ENCODE measurements at places on chromosomes 2 and 18. TPM values are rescaled to one million over a fixed set of nuclear protein-coding genes. Genes with fewer than 3 reads are reported as not detected.

GRCh38 chr2:133777574-133777960, 209.3 kb upstream of the NCKAP5 start:
- DNase-seq, result no peak

DNA sequence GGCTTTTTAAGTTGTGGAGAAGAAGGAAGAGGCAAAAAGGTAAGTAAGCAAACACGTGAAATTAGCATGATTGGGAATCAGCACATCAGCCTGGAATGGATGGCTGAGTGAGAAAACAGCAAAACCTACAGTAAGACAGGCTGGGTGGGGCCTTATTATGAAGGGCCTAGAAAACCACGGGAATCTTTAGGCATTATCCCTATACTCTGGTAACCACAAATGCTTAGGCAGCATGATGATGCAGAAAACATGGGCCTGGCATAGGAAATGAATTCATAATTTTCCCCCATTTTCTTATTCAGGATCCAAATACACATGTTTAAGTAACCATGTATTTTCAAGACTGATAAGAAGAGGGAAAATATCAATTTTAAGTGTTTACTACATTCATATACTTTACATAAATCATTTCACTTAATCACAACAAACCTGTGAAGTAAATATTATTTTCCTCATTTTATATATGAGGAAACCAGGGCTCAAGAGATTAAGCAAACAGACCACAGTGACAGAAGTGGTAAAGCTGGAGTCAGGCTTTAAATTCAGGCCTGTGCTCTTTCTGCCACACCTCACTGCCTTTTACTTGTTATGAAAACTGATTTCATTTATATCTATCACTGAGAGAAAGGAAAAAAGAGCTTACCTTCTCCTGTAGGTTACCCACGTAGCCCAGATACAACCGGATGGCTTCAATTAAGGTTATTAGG, 4.0 kb downstream of the TMEM17 start:
- no peak for DNase-seq

The ADGRF3 gene
- polyA plus RNA-seq, result 2.0 TPM

The IL36B gene
- polyA plus RNA-seq, result not detected

The MC4R gene
- polyA plus RNA-seq, result 0.58 TPM

The SEC11C gene
- polyA plus RNA-seq, result 97.7 TPM
